ENCODE measurements at places on chromosomes 1 and 21.

DNA sequence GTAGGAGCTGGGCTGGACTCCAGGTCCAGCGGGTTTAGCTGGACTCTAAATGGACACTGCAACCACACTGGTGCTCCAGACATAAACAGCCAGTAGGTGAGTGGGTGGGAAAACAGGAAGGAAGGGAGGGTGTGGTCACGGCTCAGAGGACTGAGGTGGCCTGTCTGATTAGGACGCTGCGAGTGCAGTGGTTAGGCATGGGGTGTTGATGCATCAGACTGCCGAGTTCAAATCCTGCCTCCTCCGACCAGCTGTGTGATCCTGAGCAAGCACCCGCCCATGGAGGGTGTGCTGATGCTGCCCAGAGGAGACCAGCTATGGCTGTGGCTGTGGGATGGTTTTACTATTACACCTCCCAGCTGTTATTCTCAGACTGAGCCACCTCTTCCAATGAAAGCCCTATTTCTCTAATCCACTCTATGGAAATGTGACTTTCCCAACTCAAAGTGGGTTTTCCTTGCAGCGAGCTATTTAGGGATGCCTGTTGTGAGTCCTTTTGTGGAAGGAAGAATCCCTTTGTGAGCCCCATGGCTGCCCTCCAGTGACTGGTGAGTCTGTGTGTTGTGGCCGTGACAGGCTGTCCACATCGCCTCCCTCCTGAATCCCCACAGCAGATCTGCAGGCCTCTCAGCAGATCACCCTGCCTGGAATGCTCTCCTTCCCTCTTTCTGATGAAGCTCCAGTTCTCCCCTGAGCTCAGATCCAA is 56.6 kb upstream of the EDN2 start:
- DNase-seq, result no peak

- no peak for DNase-seq
These were observed 8.2 kb upstream of the AZIN2 start for GRCh38 chr1:33072707-33073106.

GRCh38 chr1:86464819-86465218 is 3.9 kb upstream of the CLCA1 start:
- no peak for DNase-seq

DNA sequence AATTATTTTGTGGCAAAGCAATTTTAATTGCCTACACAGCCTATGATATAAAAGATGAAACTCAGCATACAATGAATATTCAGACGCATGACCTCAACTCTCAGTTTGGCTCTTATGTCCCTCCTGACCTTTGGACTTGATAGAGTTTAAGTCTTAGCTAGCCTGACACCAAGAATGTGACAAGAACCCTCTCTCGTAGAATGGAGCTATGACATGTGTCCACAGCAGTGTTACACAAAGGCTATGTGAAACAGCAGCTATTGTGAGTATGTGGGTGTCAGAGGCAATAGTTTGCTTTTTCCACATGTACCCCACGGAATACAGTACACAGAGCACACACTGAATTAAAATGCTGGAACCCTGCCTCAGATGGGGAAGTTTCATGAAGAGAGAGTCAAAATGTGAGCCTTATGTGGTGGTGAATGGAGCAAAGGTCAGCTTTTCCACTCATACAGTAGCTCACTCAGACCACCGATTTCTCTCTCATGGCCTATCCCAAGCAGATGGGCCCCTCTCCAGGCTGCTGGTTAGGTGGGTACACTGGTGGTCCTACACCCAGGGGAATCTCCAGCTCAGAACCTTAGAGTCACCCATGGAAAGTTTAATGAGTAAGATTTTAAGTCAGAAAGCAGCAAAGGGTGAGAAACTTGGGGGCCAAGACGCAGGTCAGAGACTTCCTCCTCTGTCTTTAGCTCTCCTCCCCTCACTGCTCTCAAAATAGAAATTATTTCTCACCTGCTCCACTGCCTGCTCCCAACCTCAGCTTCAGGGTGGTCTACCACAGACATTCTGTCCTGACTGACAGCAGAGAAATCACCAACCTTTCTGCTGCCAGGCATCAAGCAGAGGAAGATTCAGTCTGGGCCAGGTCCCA is 10.1 kb upstream of the XCL2 start:
- DNase-seq, result no peak

- DNase-seq, result no peak
These were observed 4.0 kb upstream of the S100A3 start for GRCh38 chr1:153553096-153553495.

- no peak for DNase-seq
These were observed at the start of gene DMRTB1 for GRCh38 chr1:53459321-53460175. Gene DMRTB1, plus strand, starts transcription at chr1:53459399. Its CDS starts 55 bp downstream, at chr1:53459454.

- DNase-seq, result no peak
These were observed 3.3 kb upstream of the NT5C1A start for GRCh38 chr1:39675220-39675619.

DNA sequence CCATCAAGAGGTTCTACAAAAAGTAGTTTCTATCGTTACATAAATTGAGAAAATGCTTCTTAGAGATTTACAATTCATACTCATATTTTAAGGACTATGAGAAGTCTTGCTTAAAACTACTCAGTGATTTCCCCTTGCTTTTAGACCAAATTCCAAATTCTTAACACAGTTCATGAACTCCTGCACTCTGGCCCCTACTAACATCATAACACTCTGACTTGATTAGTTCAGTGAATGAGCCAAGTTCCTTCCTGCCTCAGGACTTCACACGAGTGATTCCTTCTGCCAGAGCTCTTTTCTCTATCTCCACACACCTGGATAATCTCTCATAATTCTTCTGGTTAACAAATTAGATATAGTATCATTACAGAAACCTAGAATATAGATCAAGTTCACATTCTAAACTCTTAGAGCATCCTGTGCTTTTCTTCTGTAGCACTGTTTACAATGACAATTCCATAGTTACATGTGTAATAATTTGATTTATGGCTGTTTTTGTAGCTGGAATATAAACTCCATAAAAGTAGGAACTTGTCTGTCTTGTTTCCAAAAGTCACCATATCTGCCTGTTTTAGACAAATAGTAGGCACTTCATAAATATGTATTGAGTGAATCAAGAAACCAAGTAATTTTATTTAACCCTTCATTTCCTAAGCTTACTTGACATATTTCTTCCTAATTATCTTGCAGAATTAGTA is 59.9 kb downstream of the NUF2 start:
- DNase-seq, result no peak

- no peak for DNase-seq
These were observed 1.7 kb upstream of the ZBTB18 start for GRCh38 chr1:244049162-244050013.

GRCh38 chr1:14982029-14982428 is 171.5 kb upstream of the TMEM51 start:
- no peak for DNase-seq

DNA sequence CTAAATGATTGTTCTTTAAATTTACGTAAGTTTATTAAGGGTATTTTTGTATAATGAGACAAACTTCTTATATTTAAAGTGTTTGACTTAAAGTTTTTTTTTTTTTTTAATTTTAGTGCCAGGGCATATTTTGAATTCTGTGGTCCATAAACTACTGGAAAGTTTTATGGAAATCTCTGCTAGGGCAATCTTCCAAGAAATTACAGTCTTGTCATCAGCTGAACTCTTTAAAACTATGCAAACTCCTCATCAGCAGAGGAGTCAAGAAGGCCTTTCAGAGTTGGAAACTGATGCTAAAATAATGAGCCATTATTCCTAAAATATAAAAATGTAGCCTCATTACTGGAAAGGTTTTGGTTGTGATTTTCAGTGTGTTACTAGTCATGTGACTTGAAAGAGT is 1201.9 kb downstream of the BRINP3 start:
- no peak for DNase-seq

- no peak for DNase-seq
These were observed 8.5 kb upstream of the WDR47 start for GRCh38 chr1:109050228-109050995.

GRCh38 chr1:3623441-3624199 is 1.2 kb upstream of the TPRG1L start:
- DNase-seq, result no peak

DNA sequence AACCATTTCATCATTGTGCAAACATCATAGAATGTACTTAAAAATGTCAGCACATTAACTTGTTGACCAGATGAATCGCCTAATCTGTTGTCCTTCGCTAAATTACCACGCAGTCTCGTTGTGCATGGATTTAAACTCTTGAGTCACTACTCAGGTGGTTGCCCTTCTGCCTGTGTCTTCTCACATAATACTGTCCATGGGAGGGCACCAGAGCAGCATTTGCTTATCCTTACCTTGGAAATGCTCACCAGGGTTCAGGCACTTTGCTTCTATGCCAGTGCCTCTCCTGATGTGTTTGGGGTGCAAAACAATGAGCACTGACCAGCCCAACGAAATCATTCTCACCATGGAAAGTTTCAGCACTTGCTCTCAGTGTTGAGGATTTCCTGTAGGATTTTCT is 559.9 kb downstream of the RWDD3 start:
- no peak for DNase-seq

DNA sequence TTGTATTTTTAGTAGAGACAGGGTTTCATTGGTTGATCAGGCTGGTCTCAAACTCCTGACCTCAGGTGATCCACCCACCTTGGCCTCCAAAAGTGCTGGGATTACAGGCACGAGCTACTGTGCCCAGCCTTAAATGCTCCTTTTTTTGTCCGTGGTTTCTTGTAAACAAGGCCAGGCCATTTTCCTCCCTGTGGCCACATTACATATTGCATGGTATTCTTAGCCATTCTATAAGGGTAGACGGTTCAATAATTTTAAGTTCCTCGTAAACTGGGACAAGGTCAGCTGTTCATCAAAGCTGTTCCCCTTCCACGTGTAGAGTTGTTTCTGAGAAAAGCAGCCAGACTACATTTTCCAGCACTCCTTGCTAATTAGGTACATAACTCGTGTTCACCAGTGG is 10.3 kb upstream of the LUZP1 start:
- no peak for DNase-seq

GRCh38 chr1:231985296-231986023 is 358.9 kb downstream of the DISC1 start:
- no peak for DNase-seq

DNA sequence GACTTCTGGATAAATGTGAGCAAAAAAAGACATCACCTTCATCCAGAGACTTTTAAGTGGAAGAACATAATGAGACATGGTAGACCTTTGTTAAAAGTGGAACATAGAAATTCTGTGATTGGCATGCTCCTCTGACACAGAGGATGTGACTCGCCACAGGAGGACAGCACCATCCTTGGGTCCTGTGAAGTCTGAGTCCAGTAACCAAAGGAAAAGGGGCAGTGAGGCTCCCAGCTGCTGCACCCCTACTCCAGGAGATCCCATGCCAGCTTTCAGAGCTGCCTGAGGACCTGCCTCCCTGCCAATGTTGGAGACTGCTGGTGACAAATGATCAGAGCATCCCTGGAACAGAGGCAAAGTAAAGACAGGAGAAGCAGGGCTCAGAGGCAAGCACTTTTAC is 136.2 kb downstream of the BRINP2 start:
- no peak for DNase-seq

- DNase-seq, result no peak
These were observed 10.3 kb downstream of the LDLRAD2 start for GRCh38 chr1:21822349-21822748.

DNA sequence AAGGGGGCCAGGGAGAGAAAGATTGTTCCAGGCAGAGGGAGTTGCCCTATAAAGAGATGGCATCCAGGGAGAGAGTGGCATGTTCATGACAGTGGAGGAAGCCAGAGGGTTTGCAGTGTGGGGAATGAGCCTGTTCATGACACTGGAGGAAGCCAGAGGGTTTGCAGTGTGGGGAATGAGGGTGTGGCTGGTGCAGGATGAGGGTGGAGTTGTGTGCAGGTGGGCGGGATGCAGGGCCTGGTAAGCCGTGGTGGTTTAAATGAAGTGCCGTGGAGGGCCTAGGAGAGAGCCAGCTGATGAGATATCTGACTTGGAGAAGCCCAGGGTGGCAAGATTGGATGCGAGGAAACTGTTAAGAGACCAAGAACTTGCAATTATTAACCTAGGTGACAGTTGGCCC is 131.8 kb downstream of the CAMTA1 start:
- no peak for DNase-seq

DNA sequence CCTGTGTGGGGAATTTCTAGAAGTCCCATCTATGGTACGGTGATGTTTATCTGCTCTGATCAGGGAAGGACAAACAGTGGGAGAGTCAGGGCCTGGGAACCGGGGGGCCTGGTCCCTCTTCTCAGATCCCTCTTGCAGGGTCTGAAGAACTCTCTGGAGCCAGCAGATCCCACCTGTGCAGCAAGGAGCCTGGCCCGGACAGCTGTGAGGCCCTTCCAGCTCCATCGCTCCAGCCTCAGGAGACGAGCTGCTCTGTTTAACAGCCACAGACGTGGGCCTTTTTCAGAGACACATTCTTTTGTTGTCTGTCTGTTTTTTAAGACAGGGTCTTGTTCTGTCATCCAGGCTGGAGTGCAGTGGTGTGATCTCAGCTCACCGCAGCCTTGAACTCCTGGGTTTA is 14.5 kb downstream of the C1orf174 start:
- DNase-seq, result no peak

DNA sequence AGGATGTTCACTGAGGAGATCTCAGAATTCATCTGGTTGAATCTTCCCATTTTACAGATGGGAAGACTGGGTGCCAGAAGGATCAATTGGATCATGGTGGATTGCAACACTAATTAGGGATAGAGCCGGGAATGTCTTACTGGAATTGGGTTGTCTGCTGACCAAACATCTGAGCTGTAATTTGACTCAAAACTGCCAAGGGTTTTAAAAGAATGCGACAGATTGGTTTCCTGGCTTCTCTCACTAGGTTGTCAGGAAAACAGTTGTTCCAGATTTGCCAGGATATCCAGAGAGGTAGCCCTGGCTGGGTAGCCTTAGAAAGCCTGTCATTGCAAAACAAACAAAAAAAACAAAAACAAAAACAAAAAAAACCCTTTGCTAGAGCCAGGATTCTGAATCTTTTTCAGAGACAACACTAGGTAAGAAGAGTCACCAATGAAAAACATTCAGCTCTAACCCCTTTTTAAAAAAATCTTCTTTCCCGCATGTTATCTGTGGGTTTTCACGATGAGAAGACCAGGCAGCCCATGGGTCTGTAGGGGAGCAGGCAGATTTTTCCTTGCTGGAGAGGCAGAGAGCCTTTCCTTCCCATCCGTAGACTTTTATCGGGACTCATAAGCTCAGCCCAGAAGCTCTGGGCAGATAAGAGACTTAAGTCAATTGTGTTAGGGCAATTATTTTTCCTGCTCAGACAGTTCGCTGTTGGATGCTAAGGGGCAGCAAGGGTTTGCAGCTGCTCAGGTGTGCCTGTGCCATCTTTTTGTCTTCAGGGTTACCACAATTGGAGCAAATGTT is 418.9 kb downstream of the PRDM2 start:
- DNase-seq, result no peak

DNA sequence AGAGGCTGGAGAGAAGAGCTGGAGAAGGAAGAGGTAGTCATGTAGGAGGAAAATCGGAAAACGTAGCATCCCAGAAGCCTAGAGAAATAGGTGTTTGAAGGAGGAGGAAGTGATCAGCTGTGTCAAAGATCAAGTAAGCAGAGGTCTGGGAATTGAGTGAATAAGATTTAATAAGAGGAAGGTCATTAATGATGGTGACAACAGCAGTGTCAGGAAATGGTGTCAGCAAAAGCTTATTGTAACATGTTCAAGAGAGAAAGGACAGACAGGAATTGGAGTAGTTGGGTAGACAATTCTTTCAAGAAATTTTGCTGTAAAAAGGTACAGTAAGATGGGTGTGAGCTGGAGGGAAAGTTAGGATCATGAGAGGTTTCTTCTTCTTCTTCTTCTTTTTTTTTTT is 41.6 kb upstream of the SLC6A9 start:
- no peak for DNase-seq

Measured in esophagus squamous epithelium (tissue), 5 donors.